ENCODE measurements at places on chromosomes 1 and 21.

DNA sequence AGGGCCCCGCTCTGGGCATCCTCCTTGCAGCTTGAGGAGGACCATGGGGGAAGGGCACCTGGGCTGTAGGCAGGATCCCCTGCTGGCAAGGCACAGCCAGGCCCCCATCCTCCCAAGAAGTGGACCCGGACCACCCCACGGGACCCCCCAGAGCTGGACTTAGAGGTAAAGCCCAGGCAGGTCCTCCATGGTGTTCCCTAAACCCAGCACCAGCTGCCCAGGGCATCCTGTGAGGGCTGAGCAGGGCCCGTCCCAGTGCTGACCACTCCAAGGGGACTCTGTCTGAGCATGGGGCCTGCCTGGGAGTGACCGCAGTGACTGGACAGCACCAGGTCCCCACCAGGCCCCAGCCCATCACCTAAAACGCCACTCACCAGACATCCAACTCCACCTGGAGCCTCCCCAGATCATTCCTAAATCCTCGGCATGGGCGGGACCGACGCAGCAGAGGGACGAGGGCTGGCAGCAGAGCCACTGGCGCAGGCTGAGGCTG, 21.3 kb downstream of the COL6A2 start:
- no peak for DNase-seq

DNA sequence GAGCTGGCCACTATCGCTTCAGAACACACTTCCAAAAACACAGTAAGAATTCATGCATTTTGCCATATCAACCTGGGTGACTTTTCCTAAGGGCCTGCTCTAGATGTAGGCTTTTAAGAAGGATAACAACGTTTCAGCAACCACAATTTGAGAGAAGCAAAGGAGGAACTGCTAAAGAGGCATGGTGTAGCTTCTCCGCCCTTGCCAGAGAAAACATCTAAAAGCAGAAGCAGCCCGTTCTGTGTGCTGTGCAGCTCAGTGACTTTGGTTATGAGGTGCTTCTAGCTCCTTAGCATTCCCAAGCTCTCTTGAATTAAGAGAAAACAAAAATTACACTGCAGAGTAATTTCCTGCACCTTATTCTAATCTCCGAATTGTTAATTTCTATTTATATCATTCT, 2.7 kb downstream of the PER3 start:
- no peak for DNase-seq

- no peak for DNase-seq
Observed at GRCh38 chr1:218692808-218693207, 347.7 kb downstream of the TGFB2 start.

DNA sequence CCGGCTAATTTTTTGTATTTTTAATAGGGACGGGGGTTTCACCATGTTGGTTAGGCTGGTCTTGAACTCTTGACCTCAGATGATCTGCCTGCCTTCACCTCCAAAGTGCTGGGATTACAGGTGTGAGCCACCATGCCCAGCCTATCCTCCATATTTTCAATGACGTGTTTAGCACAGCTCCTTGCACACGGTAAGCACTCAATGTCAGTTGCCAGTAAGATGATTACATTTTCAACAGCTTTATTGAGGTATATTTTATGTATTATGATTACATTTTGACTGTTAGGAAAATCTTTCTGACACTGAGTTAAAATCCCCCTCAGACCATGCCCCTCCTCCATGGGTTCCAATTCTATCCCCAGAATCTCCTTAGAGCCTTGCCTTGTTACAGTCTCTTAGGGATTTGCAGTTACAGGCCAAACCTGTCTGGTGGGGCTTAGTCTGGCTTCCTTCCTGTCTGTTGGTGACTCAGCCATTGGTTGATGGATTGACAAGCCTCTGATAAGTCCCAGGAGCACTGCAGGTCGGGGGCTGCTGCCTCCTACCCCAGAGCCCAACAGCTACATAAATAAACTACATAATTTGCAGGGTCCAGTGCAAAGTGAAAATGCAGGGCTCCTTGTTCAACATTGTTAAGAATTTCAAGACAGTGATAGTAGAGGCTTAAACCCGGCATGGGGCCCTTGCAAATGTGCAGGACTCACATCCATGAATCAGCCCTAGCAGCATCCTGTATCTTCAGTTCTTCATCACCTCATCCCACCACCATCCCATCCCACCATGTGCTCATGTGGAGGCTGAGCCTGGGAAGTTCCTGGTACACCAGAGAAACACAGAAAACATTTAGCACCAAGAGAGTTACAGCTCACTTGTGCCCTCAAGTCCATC, 23.4 kb downstream of the COA7 start:
- DNase-seq = no peak

DNA sequence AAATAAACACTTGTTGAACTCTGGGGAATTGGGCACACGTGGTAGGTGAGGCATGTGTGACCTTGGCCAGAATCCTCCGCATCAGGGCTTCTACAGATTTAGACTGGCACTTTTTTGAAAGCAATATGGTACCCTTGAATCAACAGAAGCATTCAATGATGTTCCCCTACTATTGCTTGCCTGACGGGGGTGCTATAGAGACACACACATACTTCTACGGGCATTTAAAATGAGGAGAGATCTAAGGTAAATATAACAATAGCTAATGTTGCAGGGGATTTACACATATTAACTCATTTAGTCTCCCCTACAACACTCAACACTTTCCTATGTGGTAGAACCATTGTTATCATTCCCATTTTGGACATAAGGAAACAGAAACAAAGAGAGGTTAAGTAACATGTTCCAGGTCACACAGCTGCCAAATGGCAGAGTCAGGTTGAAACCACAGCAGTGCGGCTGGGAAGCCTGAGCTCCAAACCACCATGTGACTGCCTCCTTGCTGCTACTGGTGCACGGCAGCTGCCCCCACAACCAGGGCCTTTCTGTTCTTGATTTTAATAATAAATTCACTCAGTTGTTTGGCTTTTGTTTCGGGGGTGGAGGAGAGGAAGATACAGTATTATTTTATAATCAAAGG, 147.4 kb downstream of the ZNF281 start:
- no peak for DNase-seq

Measured in cortex of kidney (tissue), 1 donor.